Stimulated activated CD8-positive, alpha-beta memory T cell treated with anti-CD3 and anti-CD28 coated beads, Interleukin-7, amount 100 ng/mL, for 1 hour (primary cell): ENCODE measurements at places on chromosomes 4 and X.

- DNase-seq: no peak
These were observed 21.6 kb upstream of the RAI2 start for GRCh38 chrX:17882680-17883079.

DNA sequence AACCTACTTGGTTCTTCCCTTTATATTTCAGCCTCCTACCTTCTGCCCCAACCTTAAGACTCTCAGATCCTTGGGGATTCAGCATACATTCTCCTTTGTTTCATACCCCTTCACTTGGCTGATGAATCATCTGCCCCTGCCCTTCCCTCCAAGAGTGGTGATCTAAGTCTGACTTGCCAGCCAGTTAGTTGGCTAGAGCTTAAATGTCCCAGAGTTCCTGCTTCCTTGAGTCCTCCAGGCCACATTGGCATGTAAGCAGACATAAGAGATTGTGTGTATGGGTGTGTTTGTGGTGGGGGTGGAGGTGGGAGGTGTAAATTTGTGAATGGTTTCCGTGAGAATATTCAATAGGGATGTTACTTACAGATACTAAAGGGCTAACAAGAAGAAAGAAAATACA is 3.7 kb upstream of the TEX13D start:
- no peak for DNase-seq

DNA sequence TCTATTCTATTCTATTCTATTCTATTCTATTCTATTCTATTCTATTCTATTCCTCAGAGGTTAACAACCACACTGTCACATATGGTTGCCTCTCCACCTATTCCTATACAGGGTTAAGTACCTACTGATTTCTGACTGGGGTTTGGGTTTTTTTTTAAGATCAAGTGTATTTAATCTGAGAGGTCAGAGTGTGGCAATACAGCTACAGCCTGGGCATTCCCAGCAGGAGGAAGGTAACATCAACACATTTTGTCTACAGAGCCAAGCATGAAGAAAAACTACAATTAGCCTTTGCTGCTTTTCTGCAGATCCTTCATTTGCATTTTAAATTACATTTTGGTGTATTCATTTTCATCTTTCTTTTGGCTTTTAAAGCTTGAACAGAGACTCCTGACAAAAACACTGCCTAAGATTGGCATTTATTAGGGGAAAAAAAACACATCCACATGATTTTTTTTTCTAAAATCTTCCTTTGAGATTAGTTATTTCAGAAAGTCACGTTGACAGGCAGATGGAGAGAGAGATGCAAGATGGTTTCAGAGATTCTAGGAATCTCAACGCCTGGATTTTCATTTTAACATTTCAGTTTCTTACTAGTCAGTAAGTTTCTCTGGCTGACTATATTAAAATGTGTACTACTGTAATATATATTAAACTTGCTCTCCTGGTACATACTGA is 255.9 kb upstream of the TET2 start:
- DNase-seq: no peak

DNA sequence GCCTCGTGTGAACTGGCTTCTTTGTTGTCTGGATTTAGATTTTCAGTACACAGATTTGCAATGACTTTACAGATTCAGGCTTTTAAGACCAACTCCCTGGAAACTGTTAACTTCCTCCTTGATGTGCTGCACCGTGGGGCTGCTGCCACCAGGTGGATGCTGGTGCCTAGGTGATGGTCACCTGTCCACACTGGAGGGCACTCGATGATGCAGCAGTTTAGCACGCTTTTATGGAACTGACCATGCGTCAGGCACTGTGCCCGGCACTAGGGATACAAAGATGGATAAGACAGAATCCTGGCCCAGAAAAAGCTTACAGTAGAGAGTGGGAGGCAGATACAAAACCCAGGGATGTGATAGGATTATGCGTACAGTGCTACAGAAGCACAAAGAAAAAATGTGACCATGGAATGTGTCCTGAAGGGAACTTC is 180.7 kb downstream of the CEP135 start:
- DNase-seq: no peak

GRCh38 chr4:145498430-145498829 is 16.8 kb downstream of the SMAD1 start:
- no peak for DNase-seq

DNA sequence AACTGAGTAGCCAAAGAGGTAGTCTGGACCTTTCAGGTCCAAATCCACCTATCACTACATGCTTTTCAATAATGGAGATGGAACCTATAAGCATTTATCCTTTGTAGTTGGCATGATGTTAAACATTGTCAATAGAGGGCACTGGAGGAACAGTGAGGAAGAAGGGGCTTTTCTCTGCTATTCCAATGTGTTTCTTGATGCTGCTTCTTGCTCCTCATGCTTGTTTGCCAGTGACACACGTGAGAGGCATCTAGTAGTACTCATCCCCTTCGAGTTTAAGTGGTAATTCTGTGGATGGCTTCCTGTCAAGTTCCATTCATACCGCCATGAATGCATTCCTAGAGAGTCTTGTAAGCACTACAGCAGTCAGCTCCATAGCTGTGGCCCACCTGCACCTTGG is 84.0 kb downstream of the NAA11 start:
- DNase-seq: no peak

- no peak for DNase-seq
These were observed 14.5 kb downstream of the SOD3 start for GRCh38 chr4:24809815-24810405.

DNA sequence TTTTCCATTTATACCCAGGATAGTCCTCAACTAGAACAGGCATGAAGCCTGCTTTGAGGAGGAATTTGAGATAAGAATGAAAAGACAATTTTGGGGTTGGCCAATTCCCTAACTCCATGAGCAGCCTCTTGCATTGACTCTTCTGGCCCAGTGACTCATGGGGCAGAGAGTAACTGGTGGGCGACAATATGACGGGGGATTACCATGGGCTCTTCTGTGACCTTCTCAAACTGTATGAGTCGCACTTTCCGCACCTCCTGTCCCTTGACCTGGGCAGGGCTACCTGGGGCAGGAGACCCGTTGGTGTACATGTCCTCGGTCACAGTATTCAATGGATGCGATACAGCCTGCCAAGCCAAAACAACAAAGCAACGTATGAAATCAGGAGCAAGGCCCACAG is 13.3 kb downstream of the MPP1 start:
- no peak for DNase-seq

DNA sequence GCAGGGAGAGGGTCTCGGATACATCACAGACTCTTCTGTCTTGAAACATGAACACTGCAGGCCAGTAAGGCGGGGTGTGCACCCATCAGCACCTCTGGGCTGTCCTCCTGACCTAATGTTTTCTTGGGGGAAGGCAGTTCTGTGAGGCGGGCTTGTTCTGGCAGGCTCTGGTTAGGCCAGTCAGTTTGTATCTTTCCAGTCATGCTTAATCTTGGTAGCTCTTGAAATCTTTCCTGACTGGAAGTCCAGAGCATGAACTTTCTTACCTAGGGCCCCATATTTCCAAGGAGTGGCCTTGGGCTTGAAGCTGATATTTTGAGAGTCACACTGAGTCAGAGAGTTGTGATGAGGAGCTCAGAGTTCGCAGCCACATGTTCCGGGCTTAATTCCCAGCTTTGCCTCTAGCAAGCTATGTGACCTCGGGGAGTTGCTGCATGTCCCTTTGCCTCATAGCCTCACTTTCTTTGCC is 54.2 kb upstream of the RASSF6 start:
- DNase-seq: no peak

DNA sequence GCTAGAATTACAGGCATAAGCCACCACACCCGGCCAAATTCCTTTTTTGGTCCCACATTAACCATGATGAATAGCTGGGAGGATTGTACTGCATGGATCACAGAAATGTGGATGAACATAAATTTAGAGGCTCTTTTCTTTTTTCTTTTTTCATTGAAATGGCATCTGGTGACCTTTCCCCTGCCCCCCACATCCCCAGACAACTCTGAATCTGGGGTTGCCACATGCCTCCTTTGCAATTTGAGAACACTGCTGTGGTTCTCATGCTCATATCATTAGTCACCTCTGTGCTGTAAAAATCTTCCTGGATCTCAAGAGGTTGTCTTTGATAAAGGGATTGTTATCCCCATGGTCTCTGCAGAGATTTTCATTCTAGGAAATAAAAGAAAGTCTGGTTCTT is 22.8 kb upstream of the FMR1NB start:
- no peak for DNase-seq

- DNase-seq: no peak
These were observed 84.5 kb downstream of the CT47B1 start for GRCh38 chrX:120791013-120791643.

DNA sequence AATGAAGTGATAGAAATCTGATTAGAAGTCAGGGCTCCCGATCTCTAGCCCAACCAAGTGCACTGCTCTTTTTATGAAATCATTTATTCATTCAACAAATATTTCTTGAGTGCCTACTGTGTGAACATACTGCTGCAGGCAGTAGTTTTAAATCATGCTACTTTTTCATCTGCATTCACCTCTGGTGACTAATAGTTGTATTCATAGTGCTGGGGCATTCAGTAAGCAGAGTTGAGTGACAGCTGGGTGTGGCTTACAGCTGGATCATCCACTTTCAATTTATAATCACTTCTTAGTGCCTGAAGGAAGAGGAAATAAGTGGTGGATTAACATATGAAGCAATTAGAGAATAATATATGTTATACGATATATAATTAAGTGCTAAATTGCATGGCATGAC is 94.1 kb upstream of the HPRT1 start:
- DNase-seq: no peak

DNA sequence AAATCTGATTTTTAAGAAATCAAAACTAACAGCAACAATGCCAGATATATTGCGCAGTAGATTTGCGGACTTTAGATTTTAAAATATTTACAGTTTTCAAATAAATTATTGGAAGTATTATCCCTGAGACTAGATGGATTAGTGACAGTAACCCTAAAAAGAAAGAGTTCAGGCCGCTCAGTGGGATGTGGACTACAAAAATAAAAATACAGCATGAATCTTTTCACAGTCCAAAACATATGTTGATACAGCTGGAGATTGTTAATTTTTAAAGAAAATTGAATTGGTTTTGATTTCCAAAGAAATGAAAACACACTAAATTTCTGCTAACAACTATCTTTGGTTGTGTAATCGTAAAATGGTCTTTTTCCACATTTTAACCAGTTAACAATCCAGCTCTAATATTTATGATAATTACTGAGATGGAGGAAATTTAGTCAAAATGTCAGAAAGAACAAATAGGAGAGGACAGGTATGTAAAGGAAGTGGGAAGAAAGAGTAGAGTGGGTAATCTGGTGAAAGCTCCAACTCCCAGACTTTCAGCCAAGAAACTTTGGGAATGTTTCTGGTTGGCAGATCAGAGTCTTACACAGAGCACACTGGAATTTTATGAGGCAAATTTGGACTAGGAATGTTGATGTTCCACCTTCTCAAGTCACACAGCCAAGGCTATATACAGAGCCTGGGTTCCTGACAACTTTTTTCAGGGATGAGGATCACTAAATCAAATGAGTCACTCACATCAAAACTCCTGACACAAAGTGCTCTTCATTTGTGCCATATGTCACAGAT is 15.1 kb downstream of the C4orf36 start:
- no peak for DNase-seq

- no peak for DNase-seq
These were observed 12.6 kb downstream of the ANKRD17 start for GRCh38 chr4:73245955-73246354.

- no peak for DNase-seq
These were observed 35.4 kb downstream of the FABP2 start for GRCh38 chr4:119286377-119287002.

DNA sequence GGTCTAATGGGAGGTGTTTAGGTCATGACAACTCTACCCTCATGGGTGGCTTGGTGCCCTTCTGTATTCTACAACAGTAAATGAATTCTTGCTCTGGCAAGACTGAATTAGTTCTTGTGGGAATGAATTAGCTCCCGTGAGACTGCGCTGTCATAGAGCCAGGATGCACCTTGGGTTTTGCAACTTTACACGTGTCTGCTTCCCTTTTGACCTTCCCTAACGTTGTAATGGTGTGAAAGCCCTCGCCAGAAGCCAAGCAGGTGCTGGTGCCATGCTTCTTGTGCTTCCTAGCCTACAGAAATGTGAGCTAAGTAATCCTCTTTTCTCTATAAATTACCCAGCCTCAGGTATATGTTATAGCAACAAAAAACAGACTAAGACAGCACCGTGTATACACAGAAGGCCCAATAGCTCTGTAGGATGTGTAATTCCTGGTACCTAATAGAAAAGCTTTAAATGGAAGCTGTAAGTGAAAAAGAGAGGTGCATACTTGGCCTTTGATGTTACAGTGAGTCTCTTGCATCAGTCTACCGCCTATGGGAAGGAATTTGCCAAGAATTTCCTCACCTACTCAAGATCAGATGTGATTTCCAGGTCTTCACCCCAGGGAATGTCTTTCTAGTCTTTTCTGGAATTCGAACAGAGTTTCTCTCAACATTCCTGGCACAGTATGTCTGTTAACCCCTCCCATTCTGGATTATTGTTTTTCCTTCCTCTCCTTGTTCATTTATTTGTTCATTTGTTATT is 3.2 kb upstream of the ENPEP start:
- no peak for DNase-seq

DNA sequence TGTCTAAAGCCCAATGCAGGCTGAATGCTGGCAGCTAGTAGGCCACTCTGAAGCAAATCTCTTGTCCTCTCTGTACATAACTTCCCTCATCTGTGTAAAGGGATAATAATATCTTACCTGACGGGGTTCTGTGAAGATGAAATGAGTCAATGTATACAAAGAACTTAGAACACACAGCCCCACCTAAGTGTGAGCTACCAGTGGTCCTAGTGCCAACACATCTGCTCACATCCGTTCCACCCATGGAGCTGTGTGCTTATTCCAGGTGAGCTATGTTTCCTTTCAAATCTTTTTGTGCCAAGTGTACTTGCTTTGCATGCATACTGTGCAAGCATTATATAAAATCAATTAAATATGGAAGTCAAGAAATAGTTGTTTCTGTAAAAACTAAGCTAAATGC is 116.4 kb downstream of the TSPAN5 start:
- no peak for DNase-seq

- no peak for DNase-seq
These were observed 215.8 kb downstream of the PACRGL start for GRCh38 chr4:20916106-20916505.

DNA sequence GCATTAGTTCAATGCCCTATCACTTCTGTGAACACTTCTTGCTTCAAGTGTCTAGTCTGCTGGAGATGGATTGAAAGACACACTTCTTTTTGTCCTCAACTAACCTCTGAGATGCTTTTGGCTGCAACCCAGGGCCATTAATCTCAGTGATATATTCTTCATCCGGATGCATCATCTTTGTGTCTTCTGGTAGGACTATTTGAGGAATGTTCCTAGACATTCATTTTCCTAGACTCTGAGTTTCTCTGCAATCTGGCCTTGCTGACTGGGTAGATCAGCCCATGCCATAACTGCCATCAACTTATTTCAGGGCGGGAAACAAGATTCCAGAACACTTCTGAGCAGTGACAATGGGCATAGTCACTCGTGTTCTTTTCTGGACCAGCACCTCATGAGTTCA is 329.4 kb downstream of the PDGFC start:
- DNase-seq: no peak

- no peak for DNase-seq
These were observed 21.2 kb upstream of the PDE6B start for GRCh38 chr4:604131-604530.

- no peak for DNase-seq
These were observed 26.5 kb downstream of the OTUD4 start for GRCh38 chr4:145153904-145154298.
